ENCODE measurements at places on chromosomes 13 and 19.

- no peak for DNase-seq
These were observed 15.6 kb downstream of the ELL start for GRCh38 chr19:18506101-18506930.

GRCh38 chr19:15669891-15670290 is 3.0 kb upstream of the CYP4F12 start:
- DNase-seq = no peak

- no peak for DNase-seq
These were observed 6.7 kb upstream of the ERFL start for GRCh38 chr19:41934849-41935374.

DNA sequence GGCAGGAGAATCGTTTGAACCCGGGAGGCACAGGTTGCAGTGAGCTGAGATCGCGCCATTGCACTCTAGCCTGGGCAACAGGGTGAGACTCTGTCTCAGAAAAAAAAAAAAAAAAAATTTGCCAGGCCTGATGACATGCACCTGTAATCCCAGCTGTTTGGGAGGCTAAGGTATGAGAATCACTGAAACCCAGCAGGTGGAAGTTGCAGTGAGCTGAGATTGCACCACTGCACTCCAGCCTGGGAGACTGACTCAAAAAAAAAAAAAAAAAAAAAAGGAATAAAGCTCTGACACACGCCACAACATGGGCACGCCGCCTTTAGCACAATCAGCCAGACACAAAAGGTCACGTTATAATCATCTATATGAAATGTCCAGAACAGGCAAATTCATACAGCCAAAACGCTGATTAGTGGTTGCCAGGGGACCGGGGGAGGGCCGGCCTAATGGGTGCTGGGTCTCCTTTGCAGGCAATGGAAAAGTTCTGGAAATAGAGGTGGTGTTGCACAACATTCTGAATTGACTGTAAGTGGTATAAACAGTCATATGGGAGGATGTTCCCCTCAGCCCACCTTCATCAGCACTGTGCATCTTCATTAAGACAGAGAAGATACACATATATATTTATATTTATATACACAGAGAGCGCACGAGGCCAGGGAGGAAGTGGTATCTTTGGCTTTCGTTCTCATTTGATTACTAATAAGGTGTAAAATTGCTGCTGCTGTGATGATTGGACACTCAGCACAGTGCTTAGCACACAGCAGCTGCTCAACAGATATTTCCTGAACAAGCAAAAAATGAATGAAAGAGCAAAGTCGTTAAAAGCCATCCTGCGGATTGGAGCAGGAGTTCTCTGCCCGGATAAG is 3.8 kb downstream of the HSPBP1 start:
- DNase-seq = no peak

- no peak for DNase-seq
These were observed 45.1 kb upstream of the SPRY2 start for GRCh38 chr13:80386002-80386401.

All from epithelial cell of proximal tubule (primary cell).